ENCODE measurements at places on chromosomes 5 and 9. TPM values are rescaled to one million over a fixed set of nuclear protein-coding genes. Genes with fewer than 3 reads are reported as not detected.

- DNase-seq: peak; percentile 79
- H3K27ac ChIP-seq: no peak overlapping the region
- no peaks in the 10 kb centered on the region for H3K4me1 ChIP-seq
Measured at GRCh38 chr5:132065351-132065937, 5.0 kb downstream of the IL3 start.

DNA sequence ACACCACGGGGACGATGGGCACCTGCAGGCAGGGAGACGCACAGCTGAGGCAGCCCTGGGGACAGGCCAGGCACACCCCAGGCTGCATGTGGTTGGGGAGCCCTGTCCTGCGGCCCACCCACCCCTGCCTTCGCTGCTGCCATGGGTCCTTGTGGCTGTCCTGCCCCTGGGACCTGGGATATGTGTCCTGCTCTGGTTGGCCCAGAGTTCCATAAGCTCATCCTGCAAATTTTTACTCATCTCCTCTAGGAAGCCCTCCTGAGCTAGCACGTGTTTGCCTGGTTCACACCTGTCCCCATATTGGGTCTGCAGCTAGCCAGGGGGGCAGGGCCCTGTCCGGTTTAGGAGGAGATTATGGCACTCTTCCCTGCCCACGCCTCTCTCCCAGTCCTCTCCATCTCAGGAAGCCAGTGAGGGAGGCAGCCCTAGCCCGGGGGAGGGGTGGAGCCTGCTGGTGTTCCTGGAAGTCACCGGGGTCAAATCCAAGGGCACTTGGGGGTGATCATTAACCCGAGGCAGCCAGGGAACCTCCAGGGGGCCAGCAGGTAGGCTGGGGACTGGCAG is 12.2 kb downstream of the EGFL7 start:
- DNase-seq: no peak
- H3K36me3 ChIP-seq: no peaks in the 10 kb centered on the region
- no peak overlapping the region for H3K27ac ChIP-seq
- no peaks in the 10 kb centered on the region for H3K4me1 ChIP-seq

Gene SHROOM1
- 2.0 TPM for total RNA-seq

Gene SLC36A3
- not detected for total RNA-seq

- no peak overlapping the region for H3K27ac ChIP-seq
- peaks cover 18% of the 10 kb centered on the region for H3K4me1 ChIP-seq
- DNase-seq: peak; percentile 59
- H3K4me3 ChIP-seq: no peak overlapping the region
- no peaks in the 10 kb centered on the region for H3K27me3 ChIP-seq
Measured at GRCh38 chr9:80881940-80882339, 807.4 kb downstream of the TLE1 start.

DNA sequence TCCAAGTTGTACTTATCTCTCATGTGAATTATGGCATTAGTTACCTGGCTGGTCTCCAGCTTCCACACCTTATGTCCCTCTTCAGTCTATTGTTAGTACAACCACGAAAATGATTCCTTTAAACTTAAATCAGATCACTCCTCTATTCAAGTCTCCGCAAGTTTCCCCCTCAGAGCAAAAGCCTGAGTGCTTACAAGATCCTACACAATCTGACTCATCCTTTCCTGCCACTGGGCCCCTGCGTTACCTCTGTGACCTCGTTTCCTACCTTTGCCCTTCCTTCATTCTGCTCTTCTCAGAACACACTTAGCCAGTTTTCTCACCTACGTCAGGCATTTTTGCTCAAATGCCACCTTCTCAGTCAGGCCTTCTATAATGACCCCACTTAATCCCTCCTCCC is 45.1 kb upstream of the GLIS3 start:
- H3K4me1 ChIP-seq: peaks cover 4% of the 10 kb centered on the region
- no peak for DNase-seq
- no peaks in the 10 kb centered on the region for H3K27me3 ChIP-seq
- no peaks in the 10 kb centered on the region for H3K36me3 ChIP-seq

DNA sequence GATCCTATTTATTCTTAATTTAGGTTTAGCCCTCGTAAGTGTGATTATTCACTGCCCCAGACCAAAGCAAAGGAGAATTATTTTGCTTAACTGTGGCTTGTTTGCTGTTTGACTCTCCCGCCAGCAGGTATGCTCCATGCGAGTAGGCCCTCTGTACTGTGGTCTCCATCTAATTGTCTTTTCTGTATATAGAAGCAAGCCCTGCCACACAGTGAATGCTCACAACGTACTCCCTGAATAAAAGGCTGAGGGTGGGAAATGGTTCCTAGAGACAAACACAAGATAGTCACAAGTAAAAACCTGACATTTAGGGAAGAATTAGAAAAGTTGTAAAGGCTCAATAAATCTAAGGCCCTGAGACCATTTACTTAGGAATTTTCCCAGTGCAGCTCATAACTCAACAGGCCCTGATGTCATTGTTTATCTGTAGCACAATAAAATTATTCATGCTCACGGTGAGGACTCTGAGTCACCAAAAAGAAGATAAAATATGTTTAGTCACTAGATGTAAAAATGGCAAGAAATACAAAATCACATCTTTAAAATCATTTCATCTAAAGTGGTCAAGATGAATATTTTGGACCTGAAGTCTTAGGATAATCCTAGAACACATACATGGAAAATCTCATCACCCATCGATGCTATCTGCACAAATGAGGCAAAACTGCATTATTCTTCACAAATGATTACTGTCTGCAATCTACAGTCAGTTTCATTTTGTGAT is 473.2 kb downstream of the ENC1 start:
- H3K27ac ChIP-seq: no peak overlapping the region
- no peaks in the 10 kb centered on the region for H3K36me3 ChIP-seq
- H3K4me1 ChIP-seq: no peaks in the 10 kb centered on the region

Gene KIF12
- total RNA-seq: 0.59 TPM

GRCh38 chr5:137136991-137137632 is 362.0 kb downstream of the SPOCK1 start:
- no peak overlapping the region for H3K27ac ChIP-seq
- H3K27me3 ChIP-seq: no peaks in the 10 kb centered on the region
- no peaks in the 10 kb centered on the region for H3K36me3 ChIP-seq

GRCh38 chr9:107735821-107736220 is 246.3 kb upstream of the KLF4 start:
- no peak overlapping the region for H3K27ac ChIP-seq
- H3K4me1 ChIP-seq: no peaks in the 10 kb centered on the region

Gene CREB3
- total RNA-seq: 27.9 TPM

Gene FOXD1
- 0.12 TPM for total RNA-seq

Gene INSYN2B
- 0.06 TPM for total RNA-seq

DNA sequence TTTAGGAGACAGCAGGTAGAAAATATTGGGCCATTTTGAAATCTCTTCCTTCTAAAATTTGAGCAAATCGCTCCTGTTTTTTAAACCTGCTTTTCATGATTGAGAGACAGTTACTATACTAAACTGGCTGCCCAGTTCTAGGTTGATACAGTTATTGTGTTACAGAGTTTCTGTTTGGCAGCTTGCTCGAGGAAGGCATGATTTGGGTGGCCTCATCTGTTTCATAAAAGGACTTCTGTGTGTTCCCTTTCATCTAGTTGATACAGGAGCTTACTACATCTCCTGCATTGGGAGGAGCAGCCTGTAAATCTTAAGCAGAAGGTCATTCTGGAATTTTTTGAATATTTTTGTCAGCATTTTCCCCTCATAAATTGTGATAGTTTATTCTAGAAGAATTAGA is 14.2 kb downstream of the HSPA4 start:
- H3K36me3 ChIP-seq: peaks cover 9% of the 10 kb centered on the region
- H3K27me3 ChIP-seq: no peaks in the 10 kb centered on the region
- no peak overlapping the region for H3K4me3 ChIP-seq
- H3K4me1 ChIP-seq: no peaks in the 10 kb centered on the region
- no peak for DNase-seq

- no peaks in the 10 kb centered on the region for H3K36me3 ChIP-seq
- H3K4me3 ChIP-seq: no peak overlapping the region
Measured at GRCh38 chr5:102860035-102860434, 104.9 kb downstream of the PAM start.

DNA sequence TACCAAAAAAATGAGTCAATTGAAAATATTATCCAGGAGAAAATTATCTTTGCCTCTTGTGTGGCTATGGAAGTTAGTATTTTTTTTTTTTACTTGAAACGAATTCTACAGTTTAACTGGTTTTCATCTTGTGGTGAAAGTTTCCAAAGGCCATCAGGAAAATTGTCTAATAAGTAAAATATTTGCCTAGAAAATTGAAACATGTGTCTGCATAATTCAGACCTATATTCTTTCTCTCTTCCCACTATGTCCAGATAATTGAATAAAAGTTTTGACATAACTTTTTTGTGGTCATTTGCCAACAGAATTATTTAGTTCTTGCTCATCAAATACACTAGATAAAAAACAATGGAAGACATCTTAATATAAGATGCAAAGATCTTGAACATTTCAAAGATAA is 321.5 kb upstream of the RPS23 start:
- DNase-seq: no peak
- no peaks in the 10 kb centered on the region for H3K36me3 ChIP-seq
- H3K27ac ChIP-seq: no peak overlapping the region
- H3K4me1 ChIP-seq: no peaks in the 10 kb centered on the region

- H3K27me3 ChIP-seq: no peaks in the 10 kb centered on the region
- H3K4me1 ChIP-seq: no peaks in the 10 kb centered on the region
- no peak for DNase-seq
Measured at GRCh38 chr5:142202282-142202681, 93.7 kb downstream of the NDFIP1 start.

Gene TYRP1
- 0.75 TPM for total RNA-seq

Gene CEP72
- total RNA-seq: 17.2 TPM

DNA sequence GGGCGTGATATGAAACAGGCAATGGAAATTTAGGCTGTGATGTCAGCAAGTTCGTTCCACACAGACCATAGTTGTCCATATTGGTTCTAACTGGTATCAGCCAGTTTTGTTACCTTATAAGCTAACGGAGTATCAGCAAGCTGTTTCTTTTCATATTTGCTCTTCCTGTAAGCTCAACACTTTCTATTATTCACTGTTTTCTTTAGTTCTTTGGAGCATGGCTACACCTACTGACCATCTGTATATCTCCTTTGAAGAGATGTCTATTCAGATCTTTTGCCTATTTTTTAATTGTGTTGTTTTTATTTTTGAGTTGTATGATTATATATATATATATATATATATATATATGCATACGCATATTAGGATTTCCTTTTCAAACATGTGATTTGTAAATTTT is 1057.2 kb upstream of the CDH10 start:
- H3K4me1 ChIP-seq: no peaks in the 10 kb centered on the region
- no peak overlapping the region for H3K27ac ChIP-seq
- no peaks in the 10 kb centered on the region for H3K36me3 ChIP-seq
- H3K4me3 ChIP-seq: no peak overlapping the region
- DNase-seq: no peak

DNA sequence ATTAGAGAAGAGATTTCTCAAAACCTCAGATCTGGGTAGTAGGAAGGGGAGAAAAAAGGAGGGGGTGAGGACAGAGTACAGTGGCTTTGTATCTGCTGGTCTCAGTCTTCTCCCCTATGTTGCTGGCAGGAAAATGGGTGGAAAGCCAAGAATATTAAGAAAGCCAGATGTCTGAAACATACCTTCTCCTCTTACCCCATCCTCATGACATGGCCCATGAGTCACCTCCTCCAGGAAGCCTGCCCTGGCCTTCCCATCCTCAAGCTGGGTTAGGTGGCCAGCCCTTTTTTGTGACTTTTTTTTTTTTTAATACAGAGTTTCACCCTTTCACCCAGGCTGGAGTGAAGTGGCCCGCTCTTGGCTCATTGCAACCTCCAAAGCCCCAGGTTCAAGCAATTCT is 61.8 kb downstream of the ABCA1 start:
- H3K27ac ChIP-seq: no peak overlapping the region
- DNase-seq: no peak
- H3K4me1 ChIP-seq: peaks cover 40% of the 10 kb centered on the region
- no peaks in the 10 kb centered on the region for H3K27me3 ChIP-seq

GRCh38 chr9:111151537-111151936 is 113.3 kb upstream of the LPAR1 start:
- no peaks in the 10 kb centered on the region for H3K36me3 ChIP-seq
- H3K27me3 ChIP-seq: no peaks in the 10 kb centered on the region
- no peak overlapping the region for H3K4me3 ChIP-seq

- no peaks in the 10 kb centered on the region for H3K27me3 ChIP-seq
- no peaks in the 10 kb centered on the region for H3K4me1 ChIP-seq
- no peak overlapping the region for H3K27ac ChIP-seq
- DNase-seq: no peak
- H3K36me3 ChIP-seq: no peaks in the 10 kb centered on the region
Measured at GRCh38 chr9:6040077-6040476, 24.7 kb upstream of the RANBP6 start.

Data from neural progenitor cell (in vitro differentiated cells).